ENCODE measurements at places on chromosomes 7 and 10. TPM values are rescaled to one million over a fixed set of nuclear protein-coding genes. Genes with fewer than 3 reads are reported as not detected.
A peak's percentile ranks its signal among the peaks of the same experiment; 100 is the strongest.

GRCh38 chr7:89780291-89780690 lies 374.0 kb upstream of the STEAP1 start:
- DNase-seq, result no peak

Gene MSMB
- total RNA-seq, result not detected

DNA sequence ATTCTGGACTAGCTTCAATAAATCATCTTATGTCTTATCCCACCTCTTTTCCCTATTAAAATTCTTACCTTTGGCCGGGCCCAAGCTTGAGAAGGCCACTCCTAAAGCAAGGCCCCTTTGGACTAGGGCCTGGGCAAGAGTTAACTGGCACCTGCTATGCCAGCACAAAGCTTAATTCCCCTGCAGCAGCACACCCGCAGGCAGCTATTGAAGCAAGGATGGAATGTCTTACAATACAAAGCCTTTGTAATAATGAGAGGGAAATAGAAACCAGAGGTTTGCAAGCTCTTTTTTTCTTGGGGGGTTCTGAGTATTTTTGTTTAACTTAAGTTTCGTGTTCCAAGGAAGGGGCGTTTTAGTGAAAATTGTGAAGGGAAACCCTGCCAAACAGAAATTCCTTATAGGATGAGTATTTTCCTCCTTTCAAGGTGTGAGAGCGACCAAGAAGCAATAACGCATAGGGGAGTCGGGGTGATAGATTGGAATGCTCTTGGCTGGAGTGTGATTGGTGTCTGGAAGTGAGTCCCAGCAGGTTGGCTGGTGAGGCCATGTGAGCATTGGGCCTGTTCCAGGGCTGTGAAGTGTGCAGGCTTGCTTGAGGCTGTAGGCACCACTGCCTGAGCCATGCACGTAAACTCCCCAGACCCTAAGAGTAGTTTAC lies 148.5 kb downstream of the KIAA1217 start:
- DNase-seq, result no peak

DNA sequence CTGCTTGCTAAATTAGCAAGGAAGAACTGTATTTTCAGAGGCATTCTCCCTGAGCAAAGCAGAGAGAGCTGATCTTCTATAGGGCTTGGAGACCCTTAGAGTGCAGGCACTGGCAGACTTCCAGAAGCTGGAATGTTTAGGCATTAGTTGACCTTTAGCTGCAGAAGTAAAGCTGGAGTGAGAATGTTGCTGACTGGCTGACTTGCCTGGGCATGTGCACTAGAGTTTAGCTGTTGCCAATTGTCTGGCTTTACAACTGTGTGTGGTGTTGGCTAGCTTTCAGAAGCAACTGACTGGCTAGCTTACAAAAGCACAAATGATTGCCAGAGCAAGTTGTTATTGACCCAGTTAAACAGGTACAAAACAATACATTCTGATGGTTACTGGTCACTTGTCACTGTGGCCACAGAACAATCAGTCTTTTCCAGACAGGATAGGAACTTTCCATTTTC lies 25.1 kb downstream of the FAM13C start:
- no peak for DNase-seq

Gene INHBA
- not detected for total RNA-seq

- DNase-seq, result no peak
Measured at GRCh38 chr10:31867646-31868045, 61.0 kb downstream of the ARHGAP12 start.

DNA sequence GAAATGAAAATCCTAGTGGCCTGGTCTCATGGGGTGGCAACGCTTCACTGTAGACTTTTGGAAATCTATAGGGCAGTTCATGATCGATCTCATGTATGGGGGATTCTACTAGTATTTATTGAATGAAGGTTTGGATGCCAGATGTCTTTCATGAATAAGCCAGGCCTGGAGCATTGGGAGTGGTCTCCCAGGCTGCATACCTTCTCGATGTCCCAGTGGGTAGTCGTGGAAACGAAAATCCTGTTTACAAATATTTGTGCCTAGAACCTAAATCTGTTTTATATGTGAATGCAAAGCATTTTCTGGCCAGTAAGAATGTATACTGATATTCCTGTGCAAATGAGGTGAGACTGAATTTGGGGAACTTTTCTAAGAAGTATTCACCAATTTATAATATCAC lies 105.0 kb upstream of the C1QL3 start:
- no peak for DNase-seq

- no peak for DNase-seq
Measured at GRCh38 chr7:70432567-70433001, 699.4 kb upstream of the GALNT17 start.

Gene PHYHIPL
- total RNA-seq, result not detected

DNA sequence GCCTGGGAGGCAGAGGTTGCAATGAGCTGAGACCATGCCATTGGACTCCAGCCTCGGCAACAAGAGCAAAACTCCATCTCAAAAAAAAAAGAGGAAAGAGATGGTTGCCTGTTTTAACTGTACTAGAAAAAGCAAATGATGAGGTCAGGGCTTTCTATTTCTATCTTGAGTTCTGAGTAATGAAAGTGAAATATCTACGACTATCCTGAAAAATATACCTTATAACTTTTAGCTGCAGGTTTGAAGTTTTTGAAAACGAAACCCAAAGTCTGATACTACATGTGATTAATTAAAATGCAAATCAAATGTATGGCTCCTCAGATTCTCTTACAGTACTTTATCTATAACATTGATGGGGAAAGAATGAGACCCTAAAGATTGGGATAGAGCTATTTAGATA lies 636.2 kb upstream of the LRRN3 start:
- no peak for DNase-seq

Gene CFTR
- total RNA-seq, result not detected

Gene BUD31
- total RNA-seq, result 138 TPM

Gene SPDYE2B
- not detected for total RNA-seq

Gene NEBL
- 0.23 TPM for total RNA-seq

DNA sequence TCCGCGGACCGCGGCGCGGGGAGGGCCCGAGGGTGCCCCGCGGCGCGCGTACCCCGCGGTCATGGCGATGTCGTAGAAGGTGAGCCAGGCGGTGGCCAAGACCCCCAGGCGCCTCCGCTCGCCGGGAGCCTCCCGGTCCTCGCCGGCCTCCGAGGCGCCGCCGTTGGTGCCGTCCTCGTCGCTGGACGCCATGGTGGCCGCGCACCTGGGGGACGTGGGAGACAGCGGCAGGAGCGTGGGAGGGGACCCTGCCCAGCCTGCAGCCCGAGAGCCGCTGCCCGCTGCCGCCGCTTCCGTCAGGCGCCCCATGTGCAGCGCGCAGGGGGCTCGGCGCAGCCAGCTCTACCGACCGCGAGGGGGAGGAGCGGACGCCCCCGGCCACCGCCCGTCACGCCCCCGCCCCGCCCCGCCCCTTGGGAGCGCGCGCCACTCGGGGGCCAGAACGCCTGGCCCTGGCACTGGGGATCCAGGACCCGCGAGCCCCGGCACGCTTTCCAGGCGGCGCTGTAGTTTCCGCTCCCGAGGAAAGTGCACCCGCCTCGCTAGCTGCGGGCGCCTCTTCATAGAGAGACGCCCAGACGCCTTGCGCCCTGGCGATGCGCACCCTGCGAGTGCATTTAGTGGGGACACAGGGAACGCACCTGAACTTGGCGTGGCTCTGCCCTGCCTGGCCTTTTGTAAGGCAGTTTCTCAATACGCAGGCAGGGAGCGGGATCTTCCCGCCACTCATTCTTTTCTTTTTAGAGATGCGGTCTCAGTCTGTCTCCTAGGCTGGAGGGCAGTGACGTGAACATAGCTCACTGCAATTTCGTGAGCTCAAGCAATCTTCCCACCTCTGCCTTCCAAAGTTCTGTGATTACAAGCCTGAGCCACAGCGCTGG lies at the start of gene HACD1:
Gene HACD1, minus strand, starts transcription at position 344 of the 881 bp plus-strand sequence. Its CDS starts 35 bp downstream, at position 309.
- peak; percentile 62 for DNase-seq

- DNase-seq, result no peak
Measured at GRCh38 chr10:104580321-104580720, 60.8 kb upstream of the SORCS3 start.

Gene GPRIN2
- not detected for total RNA-seq

GRCh38 chr10:125331056-125331455 lies 170.7 kb upstream of the CTBP2 start:
- no peak for DNase-seq

GRCh38 chr10:21742740-21743412 lies 208.8 kb downstream of the MLLT10 start:
- no peak for DNase-seq

Gene NPY4R
- total RNA-seq, result not detected

DNA sequence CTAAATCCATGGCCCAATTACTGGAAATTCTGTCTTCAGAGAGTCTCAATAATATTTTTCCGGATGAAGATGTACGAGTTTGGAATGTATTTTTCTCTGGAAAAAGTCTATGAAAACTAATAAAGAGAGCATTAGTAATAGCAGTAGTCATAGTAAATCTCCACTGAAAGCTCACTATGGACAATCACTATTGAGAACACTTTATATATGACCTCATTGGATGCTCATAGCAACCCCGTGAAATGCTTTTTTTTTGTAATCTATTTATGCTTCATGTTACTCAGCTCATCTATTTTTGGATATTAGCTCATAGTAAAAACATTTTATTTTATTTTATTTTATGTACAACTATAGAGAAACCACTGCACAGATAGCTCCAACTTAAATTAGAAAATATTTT lies 94.3 kb upstream of the MYO3A start:
- DNase-seq, result no peak

DNA sequence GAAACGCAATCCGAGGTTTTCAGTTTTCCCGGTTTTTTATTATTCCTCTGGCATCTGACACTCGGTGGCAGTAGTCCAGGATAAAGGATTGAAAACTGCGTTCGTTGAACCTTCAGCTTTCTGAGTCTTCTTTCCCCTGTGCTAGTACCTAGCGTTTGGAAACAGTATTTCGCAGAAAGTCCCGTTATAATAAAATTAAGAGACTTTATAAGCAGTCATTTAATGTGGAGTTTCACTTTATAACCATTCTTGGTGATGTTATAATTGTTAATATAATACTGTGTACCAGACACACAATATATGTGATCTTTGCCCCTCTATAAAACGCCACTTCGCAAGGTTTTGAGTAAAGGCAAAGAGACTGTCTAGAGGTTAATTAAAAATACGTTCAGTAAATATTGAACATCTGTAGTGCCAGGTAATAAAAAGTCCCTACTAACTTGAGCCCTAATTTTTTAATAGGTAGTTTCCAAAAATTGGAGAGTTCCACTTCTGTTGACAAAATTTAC lies 874 bp downstream of the CISD1 start:
- DNase-seq, result no peak

- DNase-seq, result peak; percentile 84
Measured at GRCh38 chr10:79929409-79929904, 19.4 kb downstream of the SFTPD start.

DNA sequence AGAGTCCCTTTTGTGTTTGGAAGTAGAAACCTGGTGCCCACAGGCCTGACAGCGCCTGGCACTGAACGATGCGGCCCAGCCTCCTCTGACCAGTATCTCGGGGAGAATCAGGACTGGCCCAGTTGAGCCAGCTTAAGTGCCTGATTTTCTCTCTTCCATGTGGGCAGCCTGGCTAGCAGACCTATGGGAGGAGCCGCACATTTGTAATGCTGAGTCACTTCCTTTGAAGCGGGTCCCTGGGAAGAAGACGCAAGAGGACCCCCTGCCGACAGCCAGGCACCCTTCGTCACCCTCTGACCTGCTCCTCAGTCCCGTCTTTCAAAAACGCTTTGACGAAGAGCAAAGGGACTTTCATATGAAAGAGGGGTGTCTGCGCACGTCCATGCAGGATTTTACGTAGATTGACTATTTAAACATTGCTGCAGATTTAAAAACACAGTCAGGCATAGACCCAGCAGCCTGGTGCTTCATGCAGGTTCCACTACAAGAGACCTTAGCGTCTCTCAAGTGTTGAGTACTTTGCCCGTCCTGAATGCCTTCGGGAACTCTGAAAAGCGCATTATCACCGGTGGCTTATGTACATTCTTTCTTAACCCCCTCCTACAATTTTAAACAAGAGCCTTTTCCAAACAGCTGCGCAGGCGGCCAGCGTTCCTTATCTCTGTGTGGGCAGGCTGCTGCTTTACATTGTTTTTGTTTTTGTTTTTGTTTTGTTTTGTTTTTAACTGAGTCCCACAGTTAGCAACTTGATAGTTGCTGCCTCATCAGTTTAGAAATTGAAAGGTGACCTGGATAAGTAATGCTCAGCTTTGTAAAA lies 36.5 kb upstream of the AP5Z1 start:
- no peak for DNase-seq

Gene CHST3
- 0.05 TPM for total RNA-seq

DNA sequence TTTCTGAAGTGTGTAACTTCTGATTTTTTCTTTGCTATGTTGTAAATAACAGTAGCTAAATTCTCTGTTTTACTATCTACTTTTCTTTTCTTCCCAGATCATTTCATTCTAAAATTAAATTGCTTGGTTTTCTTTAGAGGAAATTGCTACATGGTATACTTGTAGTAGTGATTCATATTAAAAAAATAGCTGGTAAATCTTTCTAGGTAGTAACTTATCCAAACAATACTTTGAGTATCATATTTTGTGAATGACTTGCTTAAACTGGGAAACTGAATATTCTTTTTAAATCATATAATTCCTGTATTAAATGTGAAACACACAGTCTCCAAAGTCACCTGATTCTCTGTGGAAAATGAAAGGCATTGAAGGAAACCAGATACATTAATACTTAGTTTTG lies 85.5 kb downstream of the ZNRF2 start:
- DNase-seq, result no peak

- no peak for DNase-seq
Measured at GRCh38 chr10:94065362-94065761, 71.6 kb downstream of the PLCE1 start.

- no peak for DNase-seq
Measured at GRCh38 chr7:102456327-102456726, 8.3 kb downstream of the ALKBH4 start.

Gene C10orf120
- total RNA-seq, result not detected

Gene LRWD1
- 24.0 TPM for total RNA-seq

GRCh38 chr10:16799621-16800020 lies 17.6 kb downstream of the RSU1 start:
- no peak for DNase-seq

DNA sequence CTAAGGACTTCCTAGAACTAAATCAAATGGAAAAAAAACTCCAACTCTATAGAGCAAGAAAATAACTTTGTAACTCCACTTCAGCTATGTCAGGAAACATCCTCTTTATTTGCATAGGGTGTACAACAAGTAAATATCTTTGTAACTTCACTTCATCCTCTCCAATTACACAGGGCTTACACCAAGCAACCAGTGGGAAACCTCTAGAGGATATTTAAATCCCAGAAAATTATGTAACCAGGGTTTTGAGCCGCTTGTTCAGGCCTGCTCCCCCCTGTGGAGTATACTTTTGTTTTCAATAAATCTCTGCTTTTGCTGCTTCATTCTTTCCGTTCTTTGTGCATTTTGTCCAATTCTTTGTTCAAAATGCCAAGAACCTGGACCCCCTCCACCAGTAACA lies 22.2 kb downstream of the LIPJ start:
- no peak for DNase-seq

All from activated CD8-positive, alpha-beta memory T cell treated with anti-CD3 and anti-CD28 coated beads, Interleukin-2, amount 10 ng/mL, durations not matched to agents 7 days and 5 days (primary cell).